ENCODE measurements at places on chromosomes 5 and 9. TPM values are rescaled to one million over a fixed set of nuclear protein-coding genes. Genes with fewer than 3 reads are reported as not detected.

CSF2 gene
- not detected for total RNA-seq

C6 gene
- total RNA-seq, result not detected

C7 gene
- not detected for total RNA-seq

MARCOL gene
- not detected for total RNA-seq

CCDC183 gene
- 1.3 TPM for total RNA-seq

PCDHB8 gene
- not detected for total RNA-seq

Data from CD8-positive, alpha-beta T cell (primary cell).